Cardiac fibroblast (primary cell): ENCODE measurements at places on chromosomes 3 and 15.

- peak; percentile 75 for DNase-seq
Measured at GRCh38 chr3:132659365-132660051, at the start of gene ACAD11. ACAD11 (minus strand) TSS chr3:132659809; CDS start chr3:132659751, 58 bp downstream.

DNA sequence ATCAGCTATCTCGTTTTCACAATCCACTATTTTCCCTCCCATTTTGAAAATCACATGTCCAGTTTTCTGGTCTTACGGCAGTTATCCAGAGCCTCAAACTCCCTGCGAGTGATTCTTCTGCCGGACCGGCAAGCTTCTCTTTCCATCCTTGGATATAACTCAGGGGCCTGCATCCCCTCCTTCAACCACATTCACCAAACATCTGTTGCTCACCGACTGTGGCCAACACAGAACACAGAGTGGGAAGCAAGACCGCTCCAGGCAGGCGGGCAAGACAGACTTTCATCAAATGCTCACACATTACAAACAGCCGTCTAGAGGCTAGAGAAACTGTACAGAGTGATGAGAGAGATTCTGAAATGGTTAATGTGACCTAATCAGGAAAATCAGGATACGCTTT, 7.6 kb upstream of the SLC12A8 start:
- no peak for DNase-seq

DNA sequence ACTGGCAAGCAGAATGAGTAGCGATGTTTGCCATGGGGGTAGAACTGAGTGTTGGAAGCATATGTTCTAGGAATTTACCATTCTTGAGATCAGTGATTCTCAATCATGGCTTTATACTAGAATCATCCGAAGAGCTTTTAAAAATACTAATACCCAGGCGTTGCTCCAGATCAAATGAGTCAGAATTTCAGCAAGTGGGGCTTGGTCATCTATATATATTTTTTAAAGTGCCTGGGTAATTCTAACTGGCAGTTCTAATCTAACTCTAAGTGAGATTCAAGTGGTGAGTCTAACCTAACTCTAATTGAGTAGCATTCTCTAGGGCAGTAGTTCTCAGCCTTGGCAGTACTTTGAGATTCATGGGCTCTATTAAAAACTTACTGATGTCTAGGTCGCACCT, 20.8 kb downstream of the TM4SF1 start:
- DNase-seq = no peak

DNA sequence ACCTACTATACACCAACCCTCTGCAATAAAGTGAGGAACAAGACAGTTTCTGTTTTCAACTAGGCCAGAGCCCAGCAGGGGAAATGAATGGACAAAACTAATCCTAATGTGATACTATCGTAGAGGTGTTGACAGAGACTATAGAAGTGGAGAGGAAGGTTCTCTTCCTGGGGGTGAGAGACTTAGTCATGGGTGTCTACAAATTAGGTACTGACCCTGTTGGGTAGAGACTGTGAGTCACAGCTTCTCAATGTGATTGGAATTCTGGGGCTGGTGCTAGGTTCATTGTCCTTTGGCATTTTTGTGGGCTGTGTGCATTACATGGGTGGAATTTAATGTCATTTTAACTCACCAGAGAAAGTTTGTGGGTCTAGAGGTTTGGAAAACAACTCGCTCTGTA, 79.3 kb downstream of the ADAMTSL3 start:
- peak; percentile 93 for DNase-seq

GRCh38 chr15:74549816-74550215, 8.8 kb downstream of the ARID3B start:
- DNase-seq = no peak

DNA sequence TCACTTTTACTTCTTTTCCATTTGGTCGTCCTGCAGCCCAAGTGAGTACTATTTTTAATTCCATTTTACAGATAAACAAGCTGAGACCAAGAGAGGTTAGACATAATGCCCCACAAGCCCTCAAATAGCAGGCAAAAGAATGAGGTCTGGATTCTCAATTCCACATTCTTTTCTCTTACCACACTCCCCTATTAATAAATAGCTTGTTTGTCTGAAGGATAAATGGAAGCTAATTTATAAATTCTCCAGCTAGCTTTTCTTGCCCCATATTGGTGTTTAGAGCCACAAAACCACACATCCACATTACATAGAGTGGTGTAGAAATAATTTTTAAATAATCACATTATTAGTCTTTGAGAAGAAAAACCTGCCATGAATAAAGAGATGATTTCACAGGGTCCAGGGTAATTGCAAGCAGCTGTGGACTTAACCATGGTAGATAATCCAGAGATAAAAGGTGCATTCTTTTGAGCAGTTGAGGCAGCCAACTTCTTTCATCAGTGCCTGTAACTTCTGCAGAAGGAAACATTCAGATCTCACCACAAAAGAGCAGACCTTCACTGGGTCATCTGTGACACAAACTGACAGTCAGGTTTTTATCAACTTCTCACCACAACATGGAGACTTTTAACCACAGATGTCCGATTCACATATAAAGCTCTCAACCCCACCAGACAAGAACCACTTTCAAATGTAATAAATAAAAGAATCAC, 313.4 kb upstream of the STT3B start:
- DNase-seq = peak; percentile 64

DNA sequence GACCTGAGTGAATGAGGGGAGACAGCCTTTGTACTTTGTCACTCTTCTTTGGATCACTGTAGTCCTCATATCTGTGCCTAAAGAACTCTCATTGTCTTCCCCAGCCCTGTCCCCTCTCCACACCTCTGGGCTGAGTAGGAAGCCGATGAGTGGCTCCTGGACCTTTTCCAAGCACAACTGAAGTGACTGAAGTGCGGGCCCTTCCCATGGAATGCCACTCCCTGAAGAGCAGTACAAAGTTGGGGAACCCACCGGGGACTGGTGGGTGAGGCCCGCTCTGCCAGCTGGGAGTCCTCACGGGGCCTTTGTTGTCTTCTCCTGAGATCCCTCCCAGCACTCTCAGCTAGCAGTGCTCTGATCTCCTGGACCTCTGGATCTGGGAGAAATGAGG, 90.1 kb downstream of the AAGAB start:
- peak; percentile 61 for DNase-seq

GRCh38 chr3:183576487-183577107, 21.1 kb upstream of the KLHL6 start:
- DNase-seq = peak; percentile 70

GRCh38 chr3:102577082-102577789, 142.4 kb downstream of the ZPLD1 start:
- DNase-seq = no peak

DNA sequence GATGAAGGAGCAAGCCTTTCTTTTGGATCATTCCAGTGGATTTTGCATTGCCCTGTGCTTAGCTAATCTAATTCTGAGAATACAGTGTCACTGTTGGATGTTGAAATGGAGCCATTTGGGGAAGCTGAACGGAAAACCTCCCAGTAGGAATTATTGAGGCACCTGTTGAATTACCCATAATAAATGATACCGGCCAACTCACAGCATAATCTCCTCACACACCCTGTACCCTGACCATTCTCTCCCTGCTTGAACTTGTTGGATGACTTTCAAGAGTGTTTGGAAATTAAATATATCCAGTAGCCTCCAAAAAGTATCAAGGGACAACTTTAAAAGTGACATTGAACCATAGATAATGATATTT, 171.4 kb upstream of the HES1 start:
- no peak for DNase-seq

GRCh38 chr3:188060840-188061544, 93.0 kb upstream of the LPP start:
- no peak for DNase-seq

- DNase-seq = no peak
Measured at GRCh38 chr3:171810629-171811294, 479 bp upstream of the PLD1 start.

GRCh38 chr3:96294143-96294542, 520.3 kb upstream of the EPHA6 start:
- DNase-seq = no peak

GRCh38 chr3:64291956-64292355, 66.7 kb upstream of the PRICKLE2 start:
- peak; percentile 86 for DNase-seq

GRCh38 chr15:53555226-53555625, 204.2 kb downstream of the WDR72 start:
- DNase-seq = no peak

DNA sequence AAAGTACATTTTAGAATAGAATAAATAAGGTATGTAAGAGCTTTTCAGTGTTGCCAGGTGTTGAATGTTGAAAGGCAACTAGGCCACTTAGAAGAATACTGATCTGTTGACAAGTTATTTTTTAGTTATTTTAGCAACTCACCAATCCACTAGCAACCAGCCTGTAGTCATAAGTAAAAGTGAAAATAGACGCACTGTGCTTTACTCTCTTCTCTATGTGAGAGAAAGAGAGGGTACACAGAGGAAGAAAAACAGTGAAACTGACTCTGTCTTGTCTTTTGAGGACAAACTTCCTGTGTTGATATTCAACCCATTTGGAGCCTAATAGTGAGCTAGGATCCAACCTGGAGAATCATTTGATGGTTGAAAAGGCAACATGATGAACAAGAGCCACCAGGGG, 327.1 kb upstream of the GOLIM4 start:
- DNase-seq = no peak

GRCh38 chr3:70905491-70905890, 593.1 kb upstream of the MDFIC2 start:
- DNase-seq = no peak

- no peak for DNase-seq
Measured at GRCh38 chr15:37572401-37572800, 362.0 kb upstream of the TMCO5A start.
